ENCODE measurements at places on chromosomes 1 and 21. TPM values are rescaled to one million over a fixed set of nuclear protein-coding genes. Genes with fewer than 3 reads are reported as not detected.
A peak's percentile ranks its signal among the peaks of the same experiment; 100 is the strongest.

DNA sequence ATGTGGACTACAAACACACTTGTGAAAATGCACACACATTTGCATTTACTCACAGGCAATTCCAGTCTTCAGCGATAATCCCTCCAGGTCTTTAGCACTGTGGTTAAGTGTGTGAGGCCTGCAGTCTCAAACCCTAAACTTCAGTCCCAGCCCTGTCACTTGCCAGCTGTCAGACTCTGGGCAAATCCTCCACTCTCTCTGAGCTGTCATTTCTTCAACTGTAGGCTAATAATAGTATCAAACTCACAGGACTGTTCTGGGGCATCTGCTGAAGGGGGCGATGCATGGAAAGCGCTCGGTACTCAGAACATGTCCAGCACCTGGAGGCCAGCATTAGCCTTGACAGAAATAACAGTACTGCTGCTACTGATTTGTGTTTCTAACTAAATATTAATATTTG lies 48.2 kb downstream of the NEK2 start:
- no peaks in the 10 kb centered on the region for H3K36me3 ChIP-seq
- DNase-seq, result no peak
- H3K27me3 ChIP-seq, result no peaks in the 10 kb centered on the region
- H3K27ac ChIP-seq, result peak overlapping the region; percentile 39
- H3K4me1 ChIP-seq, result peaks cover 35% of the 10 kb centered on the region

Gene OR2AK2
- total RNA-seq, result not detected

- DNase-seq, result no peak
- H3K4me3 ChIP-seq, result no peak overlapping the region
These were observed 46.3 kb upstream of the PRDX6 start for GRCh38 chr1:173430677-173431303.

Gene ARID4B
- total RNA-seq, result 15.7 TPM

DNA sequence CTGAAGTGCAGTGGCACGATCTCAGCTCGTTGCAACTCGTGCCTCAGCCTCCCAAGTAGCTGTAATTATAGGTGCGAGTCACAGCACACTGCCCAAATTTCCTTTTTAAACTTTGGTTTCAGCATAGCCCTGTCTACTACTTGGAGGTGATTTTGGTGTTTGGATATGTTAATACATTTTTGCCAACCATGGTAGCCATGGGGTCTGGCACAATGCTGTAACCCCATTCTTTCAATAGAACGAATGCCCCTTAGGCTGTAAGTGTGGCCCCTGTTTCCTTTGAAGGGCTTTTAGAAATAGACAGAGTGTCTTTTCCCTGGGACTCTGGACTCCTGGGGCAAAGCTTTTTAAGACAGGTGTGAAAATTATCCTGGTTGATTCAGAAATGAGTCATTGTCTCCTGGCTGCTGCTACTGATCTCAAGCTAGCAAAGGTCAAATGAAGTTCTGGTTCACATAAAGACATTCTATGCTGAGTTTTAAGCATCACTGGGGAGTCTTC lies 141.1 kb upstream of the RUNX1 start:
- no peaks in the 10 kb centered on the region for H3K4me1 ChIP-seq
- no peak overlapping the region for H3K4me3 ChIP-seq
- peaks cover 4% of the 10 kb centered on the region for H3K27me3 ChIP-seq

DNA sequence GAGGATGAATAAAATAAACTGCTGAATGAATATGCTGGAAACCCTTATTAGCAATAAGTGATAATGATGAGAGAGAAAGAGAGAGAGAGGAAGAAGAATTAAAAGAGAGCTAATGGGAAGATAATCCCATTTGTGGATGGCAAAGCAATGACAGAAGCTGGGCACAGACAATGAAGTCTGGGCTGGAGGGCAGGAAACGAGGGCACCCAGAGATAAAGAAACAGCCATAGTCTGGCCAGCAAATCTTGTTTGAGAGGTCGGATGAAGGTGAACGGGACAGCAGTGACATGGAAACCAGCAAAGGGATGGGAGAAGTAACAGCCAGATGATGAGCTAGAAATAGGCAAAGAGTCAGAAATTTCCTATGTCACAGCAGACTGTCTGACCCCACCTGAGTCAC lies 155.9 kb downstream of the ASTN1 start:
- no peak overlapping the region for H3K27ac ChIP-seq
- DNase-seq, result no peak
- no peaks in the 10 kb centered on the region for H3K4me1 ChIP-seq

- H3K27ac ChIP-seq, result no peak overlapping the region
- DNase-seq, result peak; percentile 28
- no peak overlapping the region for H3K4me3 ChIP-seq
- no peaks in the 10 kb centered on the region for H3K27me3 ChIP-seq
- peaks cover 43% of the 10 kb centered on the region for H3K4me1 ChIP-seq
These were observed 77.4 kb upstream of the SLFNL1 start for GRCh38 chr1:41098730-41099460.

Gene CYP4X1
- total RNA-seq, result 2.1 TPM

GRCh38 chr1:186618401-186619170 lies 61.6 kb downstream of the PTGS2 start:
- H3K4me3 ChIP-seq, result peak overlapping the region; percentile 48
- peak; percentile 45 for DNase-seq
- H3K4me1 ChIP-seq, result peaks cover 6% of the 10 kb centered on the region
- H3K27me3 ChIP-seq, result no peaks in the 10 kb centered on the region
- peak overlapping the region; percentile 50 for H3K27ac ChIP-seq
- H3K36me3 ChIP-seq, result no peaks in the 10 kb centered on the region

Gene GBP6
- total RNA-seq, result 0.08 TPM

Gene CNR2
- total RNA-seq, result not detected
